ENCODE measurements at places on chromosomes 5 and 9. TPM values are rescaled to one million over a fixed set of nuclear protein-coding genes. Genes with fewer than 3 reads are reported as not detected.

Gene PCDHGA3
- 0.16 TPM for total RNA-seq

Gene MYOT
- not detected for total RNA-seq

Gene ANGPTL2
- total RNA-seq: 17.9 TPM

Gene PCDHGC4
- 15.9 TPM for total RNA-seq

Gene EFNA5
- 42.2 TPM for total RNA-seq

Gene CARD9
- total RNA-seq: 1.3 TPM

Gene SLC46A2
- not detected for total RNA-seq

Gene DAB2
- total RNA-seq: 9.5 TPM

Gene AGXT2
- not detected for total RNA-seq

Gene CARTPT
- not detected for total RNA-seq

Gene FUBP3
- 67.7 TPM for total RNA-seq

Gene ANKRD33B
- 0.84 TPM for total RNA-seq

Gene CFAP77
- 0.23 TPM for total RNA-seq

Gene ELOVL7
- 0.96 TPM for total RNA-seq

Gene NTRK2
- total RNA-seq: 20.1 TPM

Gene OR1J2
- total RNA-seq: not detected

Gene CNTLN
- 16.7 TPM for total RNA-seq

Gene HCN1
- total RNA-seq: 1.2 TPM

Gene SLCO6A1
- total RNA-seq: 4.4 TPM
